Left ventricle myocardium inferior (tissue), 1 donor: ENCODE measurements at places on chromosomes 12 and 14.

DNA sequence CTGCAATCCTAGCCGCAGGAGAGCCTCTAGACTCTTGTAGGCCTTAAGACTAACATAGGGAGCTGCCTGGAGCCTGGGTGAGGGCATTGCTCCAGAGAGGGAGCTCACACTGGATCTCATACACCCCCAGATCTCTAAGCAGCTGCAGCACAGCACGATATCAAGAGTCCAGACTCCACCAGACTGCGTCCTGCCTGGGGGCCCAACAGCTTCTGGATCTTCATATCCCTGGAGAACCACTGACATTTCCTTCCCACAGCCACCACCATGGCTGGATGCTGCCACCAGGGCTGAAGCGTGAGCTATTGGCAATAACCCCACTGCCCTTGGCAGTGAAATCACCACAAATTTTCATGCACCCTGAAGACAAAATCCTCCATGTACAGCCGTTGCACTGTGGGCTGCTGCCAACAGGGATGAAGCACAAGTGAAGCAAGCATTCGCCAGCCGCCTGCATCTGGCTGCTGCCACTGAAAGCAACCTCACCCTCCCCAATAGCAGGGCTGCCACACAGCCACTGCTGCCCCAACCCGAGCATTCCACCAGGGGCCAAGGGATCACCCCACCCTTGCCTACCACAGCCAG is 28.2 kb downstream of the CACNA2D4 start:
- no peak overlapping the region for H3K4me3 ChIP-seq
- peaks cover 8% of the 10 kb centered on the region for H3K27me3 ChIP-seq
- no peaks in the 10 kb centered on the region for H3K36me3 ChIP-seq
- H3K4me1 ChIP-seq, result no peaks in the 10 kb centered on the region
- no peak overlapping the region for H3K27ac ChIP-seq

GRCh38 chr12:3273409-3273853 is 196.3 kb downstream of the TSPAN9 start:
- peaks cover 4% of the 10 kb centered on the region for H3K36me3 ChIP-seq
- H3K4me1 ChIP-seq, result peaks cover 84% of the 10 kb centered on the region
- H3K4me3 ChIP-seq, result no peak overlapping the region
- peak overlapping the region; percentile 71 for H3K27ac ChIP-seq
- DNase-seq, result no peak

DNA sequence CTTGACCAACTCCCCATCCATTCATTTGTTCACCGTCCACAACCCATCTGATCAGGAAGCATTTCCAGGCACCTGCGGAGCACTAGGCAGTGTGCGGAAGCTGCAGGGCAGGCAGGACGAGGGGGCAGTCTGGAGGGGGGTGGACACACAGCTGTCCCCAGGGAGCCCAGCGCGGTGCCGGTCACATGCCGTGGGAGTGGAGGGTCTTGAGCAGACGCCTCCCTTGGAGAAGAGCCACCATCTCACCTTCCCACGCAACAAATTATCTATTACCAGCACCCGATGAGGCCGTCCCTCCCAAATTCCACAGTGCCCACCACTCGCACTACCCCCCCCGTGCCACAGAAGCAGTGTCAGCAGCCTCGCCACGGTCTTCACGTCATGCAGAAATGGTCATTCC is 10.8 kb downstream of the DLK1 start:
- H3K36me3 ChIP-seq, result no peaks in the 10 kb centered on the region
- H3K27me3 ChIP-seq, result peaks cover 57% of the 10 kb centered on the region
- no peaks in the 10 kb centered on the region for H3K4me1 ChIP-seq
- no peak overlapping the region for H3K4me3 ChIP-seq
- no peak for DNase-seq

GRCh38 chr12:50780013-50780412 is 16.1 kb downstream of the ATF1 start:
- no peak for DNase-seq
- H3K27ac ChIP-seq, result no peak overlapping the region
- no peaks in the 10 kb centered on the region for H3K27me3 ChIP-seq
- peaks cover 21% of the 10 kb centered on the region for H3K36me3 ChIP-seq

DNA sequence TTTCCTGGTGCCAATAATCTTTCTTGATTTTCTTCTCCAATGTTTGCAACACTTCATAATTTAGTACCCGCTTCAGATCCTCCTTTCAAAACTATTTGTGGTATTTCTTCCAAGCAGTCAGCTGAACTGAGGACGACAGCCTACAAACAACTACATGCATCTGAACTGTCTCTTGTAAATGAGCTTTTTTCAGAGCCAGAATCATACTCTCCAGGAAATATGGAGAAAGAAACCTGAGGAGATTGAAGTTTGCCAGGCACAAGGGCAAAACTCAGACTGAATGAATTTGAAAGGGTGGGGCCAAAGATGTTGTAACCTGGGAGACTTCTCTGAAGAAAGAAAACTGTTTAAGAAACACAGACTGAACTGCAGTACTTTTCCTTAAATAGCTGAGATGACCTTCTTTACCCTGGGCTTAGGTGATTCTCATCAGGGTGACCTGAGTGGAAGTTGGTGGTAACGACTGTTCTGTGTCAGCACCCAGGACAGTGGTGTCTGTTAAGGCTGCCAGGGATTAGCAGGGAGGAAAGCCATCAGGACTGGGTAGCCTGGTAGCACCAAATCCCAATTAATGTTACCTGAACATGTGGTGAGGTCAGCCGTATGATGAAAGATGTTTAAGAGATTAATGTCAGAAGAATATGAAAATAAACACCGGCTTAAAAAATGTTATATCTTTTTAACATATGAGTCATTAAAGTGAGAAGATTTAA is 95.0 kb downstream of the TGFB3 start:
- H3K36me3 ChIP-seq, result peaks cover 10% of the 10 kb centered on the region
- no peak overlapping the region for H3K4me3 ChIP-seq
- H3K27me3 ChIP-seq, result no peaks in the 10 kb centered on the region
- DNase-seq, result no peak

GRCh38 chr12:112148031-112148513 is 22.7 kb downstream of the TRAFD1 start:
- H3K27me3 ChIP-seq, result no peaks in the 10 kb centered on the region
- no peak for DNase-seq
- peaks cover 97% of the 10 kb centered on the region for H3K36me3 ChIP-seq
- no peak overlapping the region for H3K27ac ChIP-seq
- no peaks in the 10 kb centered on the region for H3K4me1 ChIP-seq

DNA sequence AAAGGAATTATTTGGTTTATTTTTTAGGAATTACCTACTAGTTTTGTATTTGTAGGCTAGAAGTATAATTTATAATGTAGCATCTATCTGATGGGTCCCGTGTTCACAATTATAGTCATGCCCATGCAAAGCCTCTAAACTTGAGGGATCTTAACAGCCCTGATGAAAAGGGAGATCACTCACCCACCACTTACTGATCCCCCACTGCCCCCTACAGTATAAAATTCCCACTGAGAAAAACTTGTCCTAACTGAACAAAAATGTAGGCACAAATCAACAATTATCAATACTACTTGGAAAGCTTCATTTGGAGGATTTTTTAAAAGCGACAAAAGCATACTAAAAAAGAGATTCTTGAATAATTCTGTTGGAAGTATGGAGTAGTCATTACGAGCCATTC is 21.0 kb downstream of the WIF1 start:
- no peak overlapping the region for H3K4me3 ChIP-seq
- no peak overlapping the region for H3K27ac ChIP-seq
- H3K27me3 ChIP-seq, result peaks cover 35% of the 10 kb centered on the region
- no peaks in the 10 kb centered on the region for H3K4me1 ChIP-seq
- no peak for DNase-seq

DNA sequence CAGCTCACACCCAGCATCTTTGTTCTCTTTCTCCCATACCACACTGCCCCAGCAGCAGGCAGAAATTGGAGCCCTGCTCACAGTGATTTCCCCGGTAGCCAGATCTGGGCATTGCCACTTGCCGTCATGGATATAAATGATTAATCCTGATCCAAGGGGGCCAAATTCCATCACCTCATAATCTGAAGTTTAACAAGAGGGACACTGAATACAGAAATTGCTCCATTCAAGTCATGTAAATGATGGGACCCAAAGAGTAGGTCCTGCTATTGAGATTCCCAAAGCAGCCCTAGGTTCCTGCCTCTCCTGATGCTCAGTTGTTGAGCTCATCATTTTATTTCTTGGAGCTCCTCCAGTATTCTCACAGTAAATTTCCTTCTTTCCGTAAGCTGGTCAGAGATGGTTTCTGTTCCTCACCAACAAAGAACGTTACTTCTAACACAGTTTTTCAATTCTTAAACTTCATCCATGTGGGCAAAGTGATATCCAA is 11.7 kb downstream of the ITPR2 start:
- H3K27ac ChIP-seq, result no peak overlapping the region
- no peaks in the 10 kb centered on the region for H3K27me3 ChIP-seq
- H3K4me1 ChIP-seq, result no peaks in the 10 kb centered on the region
- H3K36me3 ChIP-seq, result no peaks in the 10 kb centered on the region
- no peak for DNase-seq
- no peak overlapping the region for H3K4me3 ChIP-seq

DNA sequence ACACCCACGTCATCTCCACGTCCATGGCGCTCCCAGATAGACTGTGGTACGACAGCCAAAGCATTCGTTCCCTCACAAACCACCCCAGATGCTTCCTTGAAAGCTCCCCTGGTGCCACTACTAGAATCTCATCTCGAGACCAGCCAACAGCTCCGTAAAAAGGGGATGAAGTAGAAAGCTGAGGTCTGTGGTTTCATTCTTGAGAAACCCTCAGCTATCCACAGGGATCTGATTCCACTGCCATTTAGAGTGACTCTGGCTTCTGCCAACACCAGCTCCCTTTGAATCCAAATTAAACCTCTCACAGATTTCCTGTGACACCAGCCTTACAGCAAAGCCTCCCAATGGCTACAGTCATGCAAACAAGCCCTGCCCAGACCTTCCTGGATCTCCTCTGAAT is 18.5 kb upstream of the FOXN3 start:
- no peaks in the 10 kb centered on the region for H3K36me3 ChIP-seq
- H3K4me3 ChIP-seq, result no peak overlapping the region
- no peaks in the 10 kb centered on the region for H3K27me3 ChIP-seq
- peaks cover 16% of the 10 kb centered on the region for H3K4me1 ChIP-seq
- no peak for DNase-seq

DNA sequence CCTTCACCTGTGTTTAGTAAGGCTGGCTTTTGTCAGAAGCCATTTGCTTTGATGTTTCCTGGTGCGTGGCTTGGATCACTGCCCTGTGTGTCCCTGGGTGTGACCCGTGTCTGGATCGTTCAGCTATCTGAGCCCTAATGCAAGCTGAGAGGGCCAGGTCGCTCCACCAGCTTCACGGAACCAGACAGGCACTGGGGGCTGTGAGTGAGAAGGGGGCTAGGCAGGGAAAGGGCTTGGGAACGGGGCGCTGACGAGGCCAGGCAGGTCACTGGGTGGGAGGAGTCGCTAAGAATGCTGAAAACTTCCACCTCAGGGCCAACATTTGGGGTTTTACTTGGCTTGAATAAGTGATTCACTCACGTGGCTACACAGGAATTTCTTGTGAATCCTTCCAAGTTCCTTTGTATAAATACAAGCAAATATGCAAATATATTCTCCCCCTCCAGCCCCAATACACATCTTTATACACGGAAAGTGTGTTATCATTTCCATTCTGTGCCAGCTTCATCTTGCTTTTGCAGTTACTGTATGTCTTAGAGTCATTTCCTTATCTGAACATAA is 24.2 kb upstream of the MMP17 start:
- no peak for DNase-seq
- peaks cover 32% of the 10 kb centered on the region for H3K36me3 ChIP-seq
- H3K4me1 ChIP-seq, result no peaks in the 10 kb centered on the region
- no peak overlapping the region for H3K4me3 ChIP-seq
- no peaks in the 10 kb centered on the region for H3K27me3 ChIP-seq
- no peak overlapping the region for H3K27ac ChIP-seq

- no peak for DNase-seq
- peaks cover 10% of the 10 kb centered on the region for H3K4me1 ChIP-seq
- peaks cover 82% of the 10 kb centered on the region for H3K36me3 ChIP-seq
- no peak overlapping the region for H3K4me3 ChIP-seq
Measured at GRCh38 chr12:123607756-123608155, 5.9 kb downstream of the DDX55 start.

- peaks cover 31% of the 10 kb centered on the region for H3K27me3 ChIP-seq
- peaks cover 25% of the 10 kb centered on the region for H3K4me1 ChIP-seq
- H3K4me3 ChIP-seq, result no peak overlapping the region
Measured at GRCh38 chr12:15212930-15213329, 8.3 kb downstream of the RERG start.

DNA sequence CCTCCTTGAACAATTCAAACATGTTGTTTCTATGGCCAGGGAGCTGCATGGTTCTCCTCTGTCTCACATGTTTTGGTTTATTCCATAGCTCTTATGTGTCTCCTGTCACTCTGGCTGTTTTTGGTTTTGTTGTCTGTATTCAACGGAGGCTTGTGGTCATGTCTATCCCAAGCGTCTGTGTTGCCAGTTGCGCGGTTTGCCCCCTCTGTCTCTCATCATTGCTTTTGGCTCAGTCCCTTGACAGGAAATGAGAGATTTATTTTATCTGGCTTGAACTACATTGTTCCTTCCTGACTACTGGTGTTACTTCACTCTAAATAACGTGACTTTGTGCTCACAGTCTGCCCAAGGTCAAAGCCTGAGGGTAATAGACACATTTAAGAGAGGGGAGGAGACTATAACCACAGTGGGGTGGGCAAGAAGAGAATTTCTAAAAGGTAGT is 96.4 kb upstream of the SOX5 start:
- H3K4me1 ChIP-seq, result peaks cover 11% of the 10 kb centered on the region
- no peak for DNase-seq
- no peak overlapping the region for H3K27ac ChIP-seq
- H3K4me3 ChIP-seq, result no peak overlapping the region
- no peaks in the 10 kb centered on the region for H3K27me3 ChIP-seq

DNA sequence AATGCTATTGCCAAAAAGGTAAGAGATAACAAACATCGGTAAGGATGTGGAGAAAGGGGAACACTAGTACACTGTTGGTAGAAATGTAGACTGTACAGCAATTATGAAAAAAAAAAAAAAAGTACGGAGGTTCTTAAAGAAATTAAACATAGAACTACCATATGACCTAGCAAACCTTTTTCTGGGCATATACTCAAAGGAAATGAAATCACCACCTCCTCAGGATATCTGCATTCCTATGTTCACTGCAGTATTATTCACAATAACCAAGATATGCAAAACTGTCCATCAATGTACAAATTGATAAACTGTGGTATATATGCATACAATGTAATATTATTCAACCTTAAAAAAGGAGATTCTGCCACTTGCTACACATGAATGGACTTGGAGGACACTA is 60.7 kb downstream of the INSM2 start:
- no peak overlapping the region for H3K4me3 ChIP-seq
- no peaks in the 10 kb centered on the region for H3K4me1 ChIP-seq
- no peak for DNase-seq
- H3K27ac ChIP-seq, result no peak overlapping the region
